ENCODE measurements at places on chromosomes 13 and 19.

GRCh38 chr13:50923272-50923671, 13.7 kb downstream of the RNASEH2B start:
- DNase-seq, result no peak

DNA sequence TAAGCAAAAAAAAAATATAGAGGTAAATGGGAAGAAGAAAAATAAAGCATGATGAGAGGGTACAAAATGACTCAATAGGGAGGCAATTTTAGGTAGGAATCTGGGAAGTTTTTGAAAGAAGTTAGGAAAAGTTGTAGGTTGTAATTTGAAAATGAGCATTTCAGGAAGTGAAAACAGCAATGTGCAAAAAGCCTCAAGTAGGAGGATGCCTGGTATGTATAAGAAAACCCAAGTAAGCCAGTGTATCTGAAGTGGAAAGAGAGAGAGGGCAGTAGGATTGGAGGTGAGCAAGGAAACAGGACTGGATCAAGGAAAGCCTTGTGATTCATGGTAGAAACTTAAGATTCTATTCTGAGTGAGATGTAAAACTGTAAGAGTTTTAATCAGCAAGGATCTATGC, 121.6 kb upstream of the SPRY2 start:
- DNase-seq, result no peak

- DNase-seq, result no peak
These were observed 1.8 kb upstream of the LILRB4 start for GRCh38 chr19:54660964-54661363.

GRCh38 chr13:41673640-41674039, 216.3 kb downstream of the RGCC start:
- no peak for DNase-seq

DNA sequence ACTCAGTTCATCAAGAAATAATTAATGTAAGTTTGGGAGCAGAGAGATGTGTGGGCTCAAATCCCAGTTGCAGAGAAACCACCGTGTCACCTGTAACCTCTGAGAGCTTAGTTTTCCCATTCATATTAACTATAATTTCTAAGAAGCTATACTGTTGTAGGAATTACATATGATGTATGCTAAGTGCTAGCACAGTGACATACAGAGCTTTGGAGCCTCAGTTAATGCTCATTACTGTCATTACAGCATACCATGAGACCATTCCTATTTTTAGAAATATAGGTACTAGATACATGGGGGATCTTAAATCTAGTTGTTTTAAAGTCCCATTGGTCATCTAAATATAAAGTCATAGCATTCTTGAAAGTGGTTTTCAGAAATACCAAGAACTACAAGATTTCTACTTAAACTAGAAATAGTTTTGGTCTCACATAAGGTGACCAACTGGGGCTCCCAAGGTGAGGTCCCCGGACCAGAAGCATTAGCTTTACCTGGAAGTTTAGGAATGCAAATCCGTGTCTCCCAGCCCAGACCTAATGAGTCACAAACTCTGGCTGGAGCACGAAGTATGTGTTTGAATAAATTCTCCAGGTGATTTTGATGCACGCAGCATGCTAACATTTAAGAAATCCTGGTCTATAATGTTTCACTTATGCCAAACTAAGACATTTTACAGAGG, 144.6 kb downstream of the LACC1 start:
- DNase-seq, result no peak

DNA sequence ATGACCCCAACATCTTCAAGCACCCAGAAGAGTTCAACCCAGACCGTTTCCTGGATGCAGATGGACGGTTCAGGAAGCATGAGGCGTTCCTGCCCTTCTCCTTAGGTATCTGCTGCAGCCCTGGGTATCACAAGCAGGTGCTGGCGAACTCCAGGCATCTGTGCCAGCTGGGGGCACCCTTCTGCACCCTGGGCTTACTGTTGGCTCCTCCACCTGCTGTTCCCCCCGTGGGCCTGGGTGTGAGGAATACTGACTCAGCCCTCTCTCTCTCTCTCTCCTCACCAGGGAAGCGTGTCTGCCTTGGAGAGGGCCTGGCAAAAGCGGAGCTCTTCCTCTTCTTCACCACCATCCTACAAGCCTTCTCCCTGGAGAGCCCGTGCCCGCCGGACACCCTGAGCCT, 13.0 kb downstream of the CYP2S1 start:
- DNase-seq, result no peak

GRCh38 chr19:1680976-1681375, 28.6 kb upstream of the TCF3 start:
- DNase-seq, result no peak

GRCh38 chr19:29620931-29621351, 14.9 kb downstream of the POP4 start:
- no peak for DNase-seq

DNA sequence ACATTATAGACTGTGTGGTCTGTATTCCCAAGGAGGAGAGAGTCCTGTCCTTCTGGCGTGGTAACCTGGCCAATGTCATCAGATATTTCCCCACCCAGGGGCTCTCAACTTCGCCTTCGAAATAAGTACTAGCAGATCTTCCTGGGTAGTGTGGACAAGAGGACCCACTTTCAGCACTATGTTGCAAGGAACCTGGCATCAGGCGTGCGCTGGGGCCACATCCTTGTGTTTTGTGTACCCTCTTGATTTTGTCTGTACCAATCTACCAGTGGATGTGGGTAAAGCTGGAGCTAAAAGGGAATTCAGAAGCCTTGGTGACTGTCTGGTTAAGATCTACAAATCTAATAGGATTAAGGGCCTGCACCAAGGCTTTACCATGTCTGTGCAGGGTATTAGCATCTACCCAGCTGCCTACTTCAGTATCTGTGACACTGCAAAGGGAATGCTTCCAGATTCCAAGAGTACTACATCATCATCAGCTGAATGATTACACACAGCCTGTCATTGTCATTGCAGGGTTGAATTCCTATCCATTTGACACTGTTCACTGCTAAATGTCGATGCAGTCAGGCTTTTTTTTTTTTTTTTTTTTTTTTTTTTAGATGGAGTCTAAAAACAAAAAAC, 148.0 kb downstream of the PRR20E start:
- no peak for DNase-seq

GRCh38 chr13:33228648-33229445, 56.7 kb downstream of the STARD13 start:
- no peak for DNase-seq

GRCh38 chr19:1156305-1156801, 17.7 kb downstream of the SBNO2 start:
- no peak for DNase-seq

DNA sequence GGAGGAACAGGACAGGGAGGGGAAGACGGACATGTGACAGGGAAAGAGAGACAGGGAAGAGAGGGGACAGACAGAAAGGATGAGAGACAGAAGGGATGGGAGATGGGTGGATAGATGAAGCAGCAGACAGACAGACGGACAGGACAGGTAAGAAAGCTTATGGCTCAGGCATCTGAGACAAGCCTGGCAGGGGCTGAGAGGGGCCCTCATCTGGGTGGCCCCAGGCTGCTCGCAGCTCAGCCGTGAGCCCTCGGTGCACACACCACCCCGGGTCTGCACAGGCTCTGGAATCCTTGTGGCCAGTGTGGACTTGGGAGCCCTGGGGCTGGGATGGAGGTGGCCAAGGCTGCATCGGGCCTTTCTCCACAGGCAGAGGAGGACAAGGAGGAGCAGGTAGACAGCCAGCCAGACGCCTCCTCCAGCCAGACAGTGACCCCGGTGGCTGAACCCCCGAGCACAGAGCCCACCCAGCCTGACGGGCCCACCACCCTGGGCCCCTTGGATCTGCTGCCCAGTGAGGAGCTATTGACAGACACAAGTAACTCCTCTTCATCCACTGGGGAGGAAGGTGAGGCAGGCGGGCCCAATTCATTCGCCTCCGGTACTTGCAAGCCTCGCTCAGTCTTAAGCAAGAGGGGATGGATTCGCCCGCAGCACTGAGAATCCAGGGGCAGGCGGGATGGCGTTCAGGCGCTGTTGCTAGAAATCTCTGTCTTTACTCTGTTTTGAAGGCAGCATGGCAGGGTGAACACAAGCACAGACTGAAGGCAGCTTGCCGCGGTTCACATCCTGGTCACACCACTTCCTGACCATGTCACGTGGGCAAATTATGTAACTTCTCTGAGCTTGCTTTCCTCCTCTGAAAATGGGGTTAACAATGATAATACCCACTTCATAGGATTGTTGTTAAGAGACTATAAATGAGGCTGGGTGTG, 14.0 kb downstream of the GRAMD1A start:
- DNase-seq, result peak; percentile 94

- DNase-seq, result no peak
These were observed 18.0 kb downstream of the GTF2F2 start for GRCh38 chr13:45138282-45138681.

DNA sequence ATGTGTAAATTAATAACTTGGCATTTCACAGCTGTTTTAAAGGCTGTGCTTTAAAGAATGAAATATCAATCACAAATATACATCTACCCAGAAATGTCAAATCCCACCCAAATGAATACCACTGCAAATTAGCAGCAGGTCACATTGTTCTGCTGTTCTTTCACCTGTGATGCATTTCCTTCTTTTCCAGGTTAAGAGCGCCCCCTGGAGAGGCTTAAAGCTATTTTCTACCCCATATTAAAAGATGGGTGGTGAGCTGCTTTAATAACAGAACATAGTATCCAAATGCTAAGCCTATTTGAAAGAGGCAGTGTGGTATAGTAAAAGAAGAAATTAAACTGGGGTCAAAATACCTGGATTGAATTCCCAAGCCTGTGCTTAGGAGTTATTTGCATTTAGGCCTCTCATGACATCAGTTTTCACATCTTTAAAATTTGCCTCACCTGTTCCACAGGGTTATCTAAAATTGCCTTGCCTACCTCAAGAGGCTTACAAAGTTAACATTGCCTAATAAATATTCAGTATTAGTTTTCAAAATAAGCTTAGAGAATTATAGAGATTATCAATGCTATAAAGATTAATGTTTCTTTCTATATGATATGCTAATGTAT, 396.9 kb upstream of the SLITRK5 start:
- no peak for DNase-seq

DNA sequence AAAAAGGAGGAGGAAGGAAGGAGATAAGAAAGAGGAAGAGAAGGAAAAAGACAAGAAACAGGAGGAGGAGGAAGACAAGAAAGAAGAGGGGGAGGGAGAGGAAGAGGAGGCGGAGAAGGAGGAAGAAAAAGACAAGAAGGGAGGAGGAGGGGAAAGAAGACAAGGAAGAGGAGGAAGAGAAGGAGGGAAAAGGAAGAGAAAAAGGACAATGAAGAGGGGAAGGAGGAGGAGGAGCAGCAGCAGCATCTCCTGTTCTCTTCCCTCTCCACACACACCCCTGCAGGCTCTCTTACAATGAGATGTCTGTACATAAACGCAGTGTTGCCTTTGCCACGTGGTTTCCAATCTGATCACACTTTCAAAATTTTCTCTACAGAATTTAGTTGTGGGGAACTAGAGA, 66.6 kb downstream of the RUBCNL start:
- no peak for DNase-seq

DNA sequence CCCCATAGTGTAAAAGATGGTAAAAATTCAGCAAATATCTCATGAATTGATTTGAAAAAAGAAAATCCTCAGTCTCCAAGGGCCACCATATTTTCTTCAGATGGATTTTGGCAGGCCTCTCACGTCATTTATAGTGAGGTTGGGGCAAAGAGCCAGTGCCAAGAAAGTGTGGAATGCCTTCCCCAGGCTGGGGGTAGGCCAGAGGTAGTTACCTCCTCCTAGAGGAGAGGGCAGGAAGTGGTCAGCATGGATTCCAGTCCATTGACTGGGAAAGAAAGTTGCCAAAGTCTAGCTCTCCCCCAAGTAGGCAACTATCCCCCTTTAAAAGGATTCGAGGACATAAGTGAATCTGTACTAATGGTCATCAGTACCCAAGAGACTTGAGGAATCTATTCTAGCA, 68.4 kb upstream of the KCTD4 start:
- DNase-seq, result no peak

- DNase-seq, result peak; percentile 90
These were observed 3.6 kb downstream of the PRMT1 start for GRCh38 chr19:49680421-49681351.

GRCh38 chr19:23263870-23264590, 13.8 kb upstream of the ZNF724 start:
- no peak for DNase-seq

DNA sequence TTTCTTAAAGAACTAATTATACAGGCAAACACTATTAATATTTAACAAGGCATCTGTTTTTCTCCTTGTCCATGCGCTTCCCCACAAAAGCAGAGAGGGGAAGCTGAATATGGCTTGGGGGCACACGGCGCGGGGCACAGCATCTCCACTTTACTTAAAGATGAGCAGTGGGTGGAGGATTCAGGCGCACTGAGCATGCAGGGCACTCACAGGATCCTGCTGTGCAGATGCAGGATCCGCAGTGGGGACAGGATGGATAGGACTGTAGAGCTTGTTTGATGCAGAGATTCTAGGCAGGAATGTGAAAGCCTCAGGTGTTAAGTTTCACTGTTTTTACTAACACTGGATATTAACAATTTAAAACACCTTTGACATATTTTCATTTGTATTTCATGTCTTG, 43.3 kb downstream of the ATP11A start:
- no peak for DNase-seq

- DNase-seq, result no peak
These were observed 19.2 kb upstream of the VSTM2B start for GRCh38 chr19:29506619-29506911.

GRCh38 chr13:103895835-103896531, 829.8 kb upstream of the SLC10A2 start:
- no peak for DNase-seq

GRCh38 chr13:36907821-36908220, 12.2 kb downstream of the SMAD9 start:
- DNase-seq, result no peak

DNA sequence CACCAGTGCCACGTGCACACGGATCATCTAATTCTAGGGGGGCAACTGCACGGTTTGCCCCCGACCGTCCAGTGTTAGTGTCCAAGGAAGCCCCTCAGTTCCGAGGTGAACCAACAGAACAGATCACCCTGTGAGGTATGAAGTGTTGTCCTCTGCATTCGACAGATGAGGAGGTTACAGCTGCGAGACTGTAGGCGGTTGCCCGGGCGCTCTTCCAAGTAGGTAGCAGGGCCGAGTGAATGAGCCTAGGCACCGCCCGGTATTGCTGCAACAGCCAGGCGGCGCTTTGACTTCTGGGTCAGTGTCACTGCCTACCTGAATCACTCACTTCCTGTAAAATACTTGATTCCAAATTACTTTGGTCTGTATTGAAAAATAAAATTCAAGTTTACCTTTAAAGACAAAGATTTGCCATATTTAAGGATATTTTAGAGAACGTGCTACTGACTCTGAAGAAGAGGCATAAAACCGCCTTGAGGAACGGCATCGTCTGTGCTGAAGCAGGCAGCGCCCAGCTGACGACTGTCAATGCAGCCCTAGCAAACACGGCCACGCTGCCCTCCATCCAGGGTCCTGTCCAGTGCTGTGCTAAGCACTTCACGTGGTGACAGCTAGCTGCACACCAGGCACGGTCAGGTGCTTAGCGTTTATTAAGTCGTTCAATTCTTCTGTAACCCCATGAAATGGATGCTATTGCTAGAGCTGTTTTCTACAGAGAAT, 19.3 kb upstream of the RASA3 start:
- DNase-seq, result peak; percentile 61

GRCh38 chr13:24215126-24215525, 54.6 kb downstream of the SPATA13 start:
- DNase-seq, result no peak

GRCh38 chr13:27012482-27013197, 159.0 kb downstream of the USP12 start:
- no peak for DNase-seq

All from CD8-positive, alpha-beta T cell (primary cell).